Stimulated activated CD8-positive, alpha-beta memory T cell treated with anti-CD3 and anti-CD28 coated beads, Interleukin-2, amount 100 ng/mL, for 48 hours (primary cell): ENCODE measurements at places on chromosomes 13 and 19.

DNA sequence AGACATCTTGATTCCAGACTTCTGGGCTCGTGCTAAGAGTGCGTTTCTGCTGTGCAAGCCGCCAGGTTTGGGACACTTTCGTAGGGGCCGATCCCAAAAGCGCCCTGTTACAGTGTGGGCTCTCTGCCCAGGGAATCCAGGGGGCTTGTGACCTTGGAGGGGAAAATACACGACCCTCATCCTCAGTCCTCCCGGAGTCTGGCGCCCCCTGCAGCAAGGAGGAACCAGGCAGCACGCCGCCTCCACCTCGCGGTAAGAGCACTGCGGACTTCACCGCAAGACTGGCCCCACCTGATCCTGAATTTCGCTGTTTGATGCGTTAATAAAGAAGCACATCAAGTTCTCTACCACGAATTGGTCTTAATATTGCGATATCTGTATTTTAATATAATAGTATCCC lies 5.2 kb downstream of the POLRMT start:
- DNase-seq: no peak

- DNase-seq: no peak
These were observed 80.2 kb downstream of the SHISA2 start for GRCh38 chr13:25971459-25972145.

GRCh38 chr13:76438050-76438449 lies 448.2 kb downstream of the KCTD12 start:
- no peak for DNase-seq

DNA sequence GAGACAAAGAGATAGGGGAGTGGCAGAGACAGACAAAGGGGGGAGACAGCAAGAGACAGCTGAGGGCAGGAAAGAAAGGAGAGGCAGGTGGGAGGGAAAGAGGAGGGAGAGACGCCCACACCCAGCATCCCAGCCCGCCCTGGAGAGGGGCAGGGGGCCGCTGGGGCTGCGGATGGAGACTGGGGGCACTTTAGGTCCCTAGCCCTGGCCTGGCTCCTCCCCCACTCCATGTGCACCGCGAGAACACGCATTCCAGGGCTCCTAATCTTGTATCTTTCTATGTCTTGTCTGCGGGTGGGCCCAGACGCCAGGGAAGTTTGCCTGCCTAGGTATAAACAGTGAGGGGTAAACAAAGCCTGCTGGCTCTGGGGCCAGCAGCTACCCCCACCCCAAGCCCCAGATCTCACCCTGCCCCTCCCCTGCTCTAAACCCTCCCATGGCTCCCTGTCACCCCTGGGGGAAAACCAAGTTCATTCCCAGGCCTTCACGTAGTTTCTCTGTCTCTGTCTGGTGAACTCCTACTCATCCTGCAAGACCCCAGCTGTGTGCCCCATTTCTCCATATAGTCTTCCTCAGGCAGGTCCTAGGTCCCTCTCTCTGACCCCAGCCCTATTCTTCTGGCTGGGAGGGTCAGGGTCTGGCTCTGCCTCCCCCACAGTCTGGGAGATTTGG lies 5.7 kb downstream of the TLE5 start:
- no peak for DNase-seq

DNA sequence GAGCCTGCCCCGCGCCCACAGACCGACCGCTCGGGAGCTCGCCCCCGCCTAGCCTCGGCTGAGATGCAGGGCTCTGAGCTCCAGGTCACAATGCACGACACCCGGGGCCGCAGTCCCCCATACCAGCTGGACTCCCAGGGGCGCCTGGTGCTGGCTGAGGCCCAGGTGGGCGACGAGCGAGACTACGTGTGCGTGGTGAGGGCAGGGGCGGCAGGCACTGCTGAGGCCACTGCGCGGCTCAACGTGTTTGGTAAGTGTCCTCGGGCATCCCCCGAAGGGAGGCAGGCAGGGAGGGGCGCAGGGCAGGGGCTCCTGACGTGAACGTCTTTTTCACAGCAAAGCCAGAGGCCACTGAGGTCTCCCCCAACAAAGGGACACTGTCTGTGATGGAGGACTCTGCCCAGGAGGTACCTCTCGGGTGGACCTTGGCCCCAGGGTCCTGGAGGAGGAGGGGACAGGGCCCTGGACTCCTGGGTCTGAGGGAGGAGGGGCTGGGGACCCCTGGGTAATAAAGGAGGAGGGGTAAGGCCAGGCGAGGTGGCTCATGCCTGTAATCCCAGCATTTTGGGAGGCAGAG lies 3.3 kb downstream of the BCAM start:
- no peak for DNase-seq

DNA sequence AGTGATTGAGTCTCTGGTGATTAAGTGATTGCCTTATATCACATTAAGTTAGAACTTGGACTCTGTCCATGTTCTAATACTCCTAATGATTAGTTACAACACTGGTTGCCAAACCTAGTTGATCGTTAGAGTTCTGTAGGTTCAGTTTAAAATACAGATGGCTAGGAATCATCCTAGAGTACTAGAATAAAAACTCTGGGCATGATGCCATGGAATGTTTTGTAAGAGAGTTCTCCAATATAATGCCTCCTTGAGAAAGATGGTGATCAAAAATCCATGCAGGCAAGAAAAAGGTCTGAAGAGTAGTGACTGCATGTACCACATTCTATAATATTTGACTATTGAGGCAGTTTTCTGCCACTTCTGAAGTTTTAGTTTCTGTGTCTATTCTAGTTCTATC lies 176.3 kb downstream of the GPC5 start:
- no peak for DNase-seq

GRCh38 chr19:54727562-54727961 lies 3.3 kb downstream of the KIR3DL3 start:
- DNase-seq: no peak

DNA sequence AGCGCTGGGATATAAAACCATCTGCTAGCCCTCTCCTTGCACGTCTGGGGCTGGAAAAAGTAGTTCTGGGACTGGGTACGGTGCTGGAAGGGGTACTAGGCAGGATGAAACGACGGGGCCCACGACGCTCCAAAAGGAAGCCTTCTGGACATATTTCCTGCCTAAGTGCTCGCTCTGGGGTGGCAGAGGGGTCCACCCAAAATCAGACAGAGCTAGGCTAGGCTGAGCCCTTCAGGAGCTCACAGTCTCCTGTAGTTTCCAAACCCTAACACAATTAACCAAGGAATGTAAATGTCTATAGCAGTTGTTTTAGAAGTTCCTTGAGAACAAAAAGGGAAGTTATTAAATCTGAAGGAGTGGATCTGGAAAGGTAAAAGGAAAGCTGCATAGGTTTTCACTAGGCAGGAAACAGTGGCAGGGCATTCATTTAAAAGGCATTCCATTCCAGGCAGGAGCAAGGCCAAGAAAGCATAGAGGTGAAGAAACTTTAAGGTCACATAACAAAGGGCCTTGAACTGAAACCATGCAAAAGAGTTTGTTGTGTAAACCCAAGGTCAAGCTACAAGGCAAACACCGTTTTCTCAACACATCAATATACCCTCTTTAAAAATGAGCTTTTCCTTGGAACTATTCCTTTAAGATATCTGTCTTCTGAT lies 634 bp upstream of the DIAPH3 start:
- DNase-seq: no peak

GRCh38 chr13:95535243-95535642 lies 17.3 kb upstream of the CLDN10 start:
- DNase-seq: no peak

DNA sequence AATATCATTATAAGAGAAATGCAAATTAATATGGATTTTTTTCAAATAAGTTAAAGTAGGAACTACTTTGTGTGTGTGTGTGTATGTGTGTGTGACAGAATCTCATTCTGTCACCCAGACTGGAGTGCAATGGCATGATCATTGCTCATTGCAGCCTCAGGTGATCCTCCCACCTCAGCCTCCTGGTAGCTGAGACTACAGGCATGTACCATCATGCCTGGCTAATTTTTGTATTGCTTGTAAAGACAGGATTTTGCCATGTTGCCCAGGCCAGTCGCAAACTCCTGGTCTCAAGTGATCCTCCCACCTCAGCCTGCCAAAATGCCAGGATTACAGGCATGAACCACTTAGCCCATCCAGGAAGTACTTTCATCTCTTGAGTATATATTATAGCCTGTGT lies 3.2 kb upstream of the ERVV-2 start:
- no peak for DNase-seq

DNA sequence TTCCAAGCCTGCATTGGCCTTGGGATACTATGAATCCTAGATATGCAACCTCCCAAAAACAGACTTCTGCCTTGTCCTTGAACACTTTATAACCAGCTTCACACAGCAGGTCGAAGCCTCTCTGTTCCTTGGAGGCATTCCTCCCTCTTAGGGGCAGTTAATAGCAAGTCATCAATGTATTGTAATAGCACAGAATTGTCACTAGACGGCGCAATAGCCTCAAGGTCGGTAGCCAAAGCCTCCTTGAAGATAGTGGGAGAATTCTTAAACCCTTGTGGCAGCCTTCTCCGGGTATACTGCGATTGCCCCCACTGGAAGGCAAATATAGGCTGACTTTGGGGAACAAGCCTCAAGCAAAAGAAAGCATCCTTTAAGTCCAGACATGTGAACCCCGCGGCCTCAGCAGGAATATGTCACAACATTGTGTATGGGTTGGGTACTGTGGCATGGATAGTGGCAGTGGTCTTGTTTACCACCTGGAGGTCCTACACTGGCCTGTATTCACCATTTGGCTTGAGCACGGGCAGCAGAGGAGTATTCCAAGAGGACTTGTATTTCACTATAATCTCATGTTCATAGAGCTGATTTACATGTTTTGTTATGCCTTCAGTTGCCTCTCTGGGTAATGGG lies 61.1 kb downstream of the ZNF431 start:
- no peak for DNase-seq

DNA sequence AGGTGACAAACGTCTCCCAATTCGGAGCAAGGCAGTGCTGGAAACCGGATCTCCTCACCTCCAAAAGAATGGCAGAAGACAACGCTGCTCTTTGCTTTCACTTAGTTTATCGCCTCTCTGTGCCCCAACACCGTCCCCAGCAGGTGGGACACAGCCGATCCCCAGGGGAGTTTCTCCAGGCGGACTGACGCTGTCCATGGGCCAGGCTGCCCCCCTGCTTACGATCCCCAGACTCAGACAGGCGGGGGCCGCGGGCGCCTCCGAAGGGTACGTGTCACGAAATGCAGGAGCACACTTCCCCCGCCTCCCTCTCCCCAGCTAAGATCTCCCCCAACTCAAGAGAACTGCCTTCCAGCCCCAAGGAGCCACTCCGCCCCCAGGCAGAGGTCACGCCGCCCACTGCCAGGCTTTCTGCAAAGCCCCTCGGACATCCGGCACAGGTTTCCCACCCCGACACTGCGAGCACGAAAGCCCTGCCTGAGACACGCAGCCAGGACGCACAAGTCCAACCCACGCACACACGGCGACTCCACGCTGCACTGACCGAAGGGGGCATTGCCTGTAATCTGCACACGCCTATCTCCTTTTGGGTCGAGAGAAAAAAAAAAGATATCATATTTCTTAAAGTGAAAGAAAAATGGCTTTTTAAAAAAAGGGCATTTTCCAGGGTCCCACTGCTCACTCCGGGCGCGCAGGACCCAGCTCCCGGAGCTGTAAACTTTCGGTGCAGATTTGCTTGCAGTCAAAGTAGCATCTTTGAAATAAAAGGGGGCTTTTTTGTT lies 2.0 kb downstream of the SPRY2 start:
- no peak for DNase-seq

DNA sequence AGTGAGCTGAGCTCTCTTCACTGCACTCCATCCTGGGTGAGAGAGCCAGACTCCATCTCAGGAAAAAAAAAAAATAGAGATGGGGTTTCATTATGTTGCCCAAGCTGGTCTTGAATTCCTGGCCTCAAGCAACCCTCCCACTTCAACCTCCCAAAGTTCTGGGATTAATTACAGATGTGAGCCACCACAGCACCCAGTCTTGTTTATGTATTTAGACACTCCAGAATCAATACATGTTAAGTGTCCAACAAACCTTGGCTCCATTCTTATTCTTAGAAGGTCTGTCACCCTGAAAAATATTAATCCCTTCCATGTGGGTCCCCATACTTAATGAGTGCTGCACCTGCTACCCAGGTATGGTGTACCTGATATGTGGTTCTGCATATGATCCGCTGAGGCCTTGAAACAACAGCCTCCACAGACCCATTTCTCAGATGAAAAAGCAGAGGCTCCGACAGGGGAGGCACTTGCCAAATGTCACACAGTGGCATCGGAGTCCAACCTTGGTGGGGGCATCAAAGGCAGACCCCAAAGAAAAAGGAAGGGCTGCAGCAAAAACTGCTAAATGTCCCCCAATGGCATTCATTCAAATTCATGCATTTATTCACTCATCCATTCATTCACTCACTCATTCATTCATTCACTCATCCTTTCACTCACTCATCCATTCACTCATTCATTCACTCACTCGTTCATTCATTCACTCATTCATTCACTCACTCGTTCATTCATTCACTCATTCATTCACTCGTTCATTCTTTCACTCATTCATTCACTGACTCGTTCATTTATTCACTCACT lies 16.7 kb downstream of the TICAM1 start:
- DNase-seq: no peak

DNA sequence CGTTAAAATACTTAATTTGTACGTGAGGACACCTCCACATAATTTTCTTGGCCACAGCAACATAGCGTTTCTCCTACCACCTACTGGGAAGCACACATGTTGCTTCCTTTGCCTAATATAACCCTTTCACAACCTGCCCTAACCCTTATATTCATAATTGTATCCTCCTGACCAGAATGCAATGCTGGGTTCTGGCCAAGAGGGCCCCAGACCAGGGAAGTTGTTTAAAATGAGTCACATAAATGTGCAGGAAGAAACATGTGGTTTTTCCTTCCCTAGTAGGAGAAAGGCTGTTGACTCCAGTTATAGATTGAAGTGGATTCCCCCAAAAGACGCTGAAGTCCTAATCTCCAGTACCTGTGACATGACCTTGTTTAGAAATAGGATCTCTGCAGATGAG lies 187.3 kb downstream of the NUFIP1 start:
- no peak for DNase-seq

DNA sequence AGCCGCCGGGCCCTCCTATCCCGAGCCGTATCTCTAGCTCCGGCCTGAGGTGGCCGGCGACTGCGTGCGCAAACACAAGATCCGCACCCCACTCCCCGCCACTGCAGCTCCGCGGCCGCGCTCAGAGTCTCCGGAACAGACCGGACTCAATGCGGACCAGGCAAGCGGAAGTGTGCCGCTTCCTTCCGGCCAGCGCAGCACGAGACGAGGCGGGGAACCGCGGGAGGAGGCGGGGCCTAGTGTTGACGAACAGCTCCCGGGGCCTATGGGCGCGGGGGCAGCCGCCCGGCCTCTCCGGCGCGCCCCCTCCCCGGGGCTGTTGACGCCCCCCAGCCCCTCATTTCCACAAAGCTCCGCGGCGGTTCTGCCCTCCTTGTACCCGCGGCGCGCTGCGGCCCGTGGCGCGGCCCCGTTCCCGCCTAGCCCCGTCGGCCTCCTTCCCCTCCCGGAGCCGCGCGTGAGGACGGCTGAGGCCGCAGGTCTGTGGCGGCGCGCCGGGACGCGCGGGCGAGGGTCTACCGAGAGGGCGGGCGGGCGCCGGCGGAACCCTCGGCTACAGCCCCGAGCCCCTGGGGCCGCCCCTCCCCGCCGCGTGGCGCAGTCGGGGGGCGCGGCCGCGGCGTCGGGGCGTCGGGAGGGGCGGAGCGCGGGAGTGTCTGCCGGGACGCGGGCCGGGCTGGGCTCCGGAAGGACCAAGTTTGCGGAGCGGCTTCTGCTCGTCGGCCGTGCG lies at the start of gene DPY19L3:
TSS of gene DPY19L3 (plus strand) at position 340 of the 730 bp plus-strand sequence. CDS start 2,484 bp downstream, outside the sequence.
- DNase-seq: peak; percentile 90
